ENCODE measurements at places on chromosomes 3 and 15.

GRCh38 chr3:137409584-137409983 lies 354.5 kb upstream of the SOX14 start:
- no peak for DNase-seq

- DNase-seq: no peak
These were observed 191.4 kb downstream of the LRTM1 start for GRCh38 chr3:54736459-54736858.

DNA sequence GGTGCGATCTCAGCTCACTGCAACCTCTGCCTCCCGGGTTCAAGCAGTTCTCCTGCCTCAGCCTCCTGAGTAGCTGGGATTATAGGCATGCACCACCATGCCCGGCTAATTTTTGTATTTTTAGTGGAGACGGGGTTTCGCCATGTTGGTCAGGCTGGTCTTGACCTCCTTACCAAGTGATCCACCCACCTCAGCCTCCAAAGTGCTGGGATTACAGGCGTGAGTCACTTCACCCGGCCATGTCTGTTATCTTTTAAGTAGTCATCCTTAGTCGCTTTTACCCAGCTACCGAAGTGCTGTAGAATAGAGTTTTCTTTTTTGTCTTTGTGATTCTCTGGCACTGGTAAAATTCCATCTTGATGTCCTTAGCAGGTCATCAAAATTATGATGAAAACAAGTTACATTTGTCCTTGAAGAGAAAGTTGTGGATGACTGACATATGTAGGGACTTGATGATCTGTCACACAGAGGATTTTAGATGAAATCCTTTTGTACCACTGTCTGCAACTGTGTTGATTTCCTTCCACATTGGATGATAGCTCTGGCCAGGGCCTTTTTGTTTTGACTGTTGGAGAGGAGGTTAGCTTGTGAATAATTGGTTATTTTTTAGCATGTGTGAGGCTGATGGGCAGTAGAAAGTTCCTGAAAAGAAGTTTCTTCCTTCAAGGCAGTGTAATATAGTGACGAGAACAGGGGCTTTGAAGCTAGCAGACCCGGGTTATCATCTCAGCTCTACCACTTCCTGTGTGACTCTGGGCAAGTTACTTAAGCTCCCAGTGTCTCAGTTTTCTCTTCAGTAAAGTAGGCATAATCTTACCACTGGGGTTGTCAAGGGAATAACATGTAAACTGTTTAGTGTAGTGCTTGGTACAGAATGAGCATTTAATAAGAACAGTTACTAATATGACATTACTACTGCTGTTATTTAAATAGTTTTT lies 18.8 kb downstream of the ATG7 start:
- DNase-seq: no peak

GRCh38 chr3:44996556-44996969 lies 20.5 kb downstream of the EXOSC7 start:
- no peak for DNase-seq

GRCh38 chr15:87492321-87492720 lies 764.2 kb downstream of the NTRK3 start:
- no peak for DNase-seq

DNA sequence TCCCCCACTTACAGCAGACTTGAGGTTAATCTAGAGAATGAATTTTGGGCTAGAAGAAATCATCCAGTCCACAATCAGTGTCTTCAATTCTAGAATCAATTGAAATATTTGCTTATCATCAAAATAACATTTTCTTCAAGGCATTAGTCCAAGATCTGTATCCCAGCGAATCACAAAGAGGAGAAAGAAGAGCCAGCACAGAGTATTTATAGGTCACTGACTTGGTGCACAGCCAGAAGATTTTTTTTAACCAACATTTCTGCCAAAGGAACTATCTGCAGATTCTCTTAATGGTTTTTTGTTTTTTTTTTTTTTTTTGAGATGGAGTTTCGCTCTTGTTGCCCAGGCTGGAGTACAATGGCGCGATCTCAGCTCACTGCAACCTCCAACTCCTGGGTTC lies 178.2 kb downstream of the TNIK start:
- DNase-seq: no peak

- no peak for DNase-seq
These were observed 42.1 kb downstream of the GOLGA6A start for GRCh38 chr15:74040109-74040850.

- DNase-seq: no peak
These were observed 78.5 kb upstream of the PRR20G start for GRCh38 chr3:127366383-127366782.

DNA sequence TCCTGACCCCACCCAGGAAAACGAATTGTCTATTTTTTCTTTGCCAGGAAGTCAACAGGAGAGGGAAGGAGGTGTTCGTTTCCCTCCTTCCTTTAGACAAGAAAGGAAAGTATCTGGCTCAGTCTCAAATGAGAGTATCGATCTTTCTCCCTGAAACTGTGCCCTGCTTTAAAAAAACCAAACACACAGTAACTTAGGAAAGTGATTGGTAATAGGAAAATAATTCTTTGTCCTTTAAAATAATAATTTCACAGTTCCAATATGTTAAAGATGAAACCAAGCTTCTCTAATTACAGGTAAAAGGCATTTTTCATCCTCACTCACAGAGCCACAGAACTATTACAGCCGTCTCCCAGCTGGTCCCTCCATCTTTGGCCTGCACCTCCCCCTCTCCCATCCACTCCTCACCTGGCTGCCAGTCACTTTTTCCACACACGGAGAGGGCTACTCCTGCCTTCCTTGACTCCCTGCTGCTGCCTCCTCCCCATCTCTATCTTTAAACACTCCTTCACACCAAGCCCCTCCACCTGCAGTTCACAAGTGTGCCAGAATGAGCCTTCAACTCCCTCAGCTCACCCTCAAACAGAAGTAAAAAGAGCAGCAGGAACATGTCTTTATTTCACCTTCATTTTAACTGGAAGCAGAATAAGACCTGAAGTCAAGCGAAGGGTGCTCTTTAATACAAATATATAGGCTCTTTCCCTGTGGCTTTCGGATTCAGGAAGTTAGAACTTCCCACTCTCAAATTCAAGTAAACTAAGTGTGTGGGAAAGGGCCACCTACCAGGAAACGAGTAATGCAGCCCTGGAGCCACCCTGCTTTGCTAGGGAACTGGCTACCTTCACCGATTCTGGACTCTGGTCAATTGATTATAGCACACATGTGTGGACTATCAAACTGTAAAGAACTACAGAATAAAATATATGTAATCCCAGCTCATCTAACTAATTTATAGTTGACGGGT lies 116.4 kb downstream of the SENP2 start:
- no peak for DNase-seq

GRCh38 chr15:62569460-62570404 lies 404.6 kb upstream of the C2CD4B start:
- DNase-seq: no peak

DNA sequence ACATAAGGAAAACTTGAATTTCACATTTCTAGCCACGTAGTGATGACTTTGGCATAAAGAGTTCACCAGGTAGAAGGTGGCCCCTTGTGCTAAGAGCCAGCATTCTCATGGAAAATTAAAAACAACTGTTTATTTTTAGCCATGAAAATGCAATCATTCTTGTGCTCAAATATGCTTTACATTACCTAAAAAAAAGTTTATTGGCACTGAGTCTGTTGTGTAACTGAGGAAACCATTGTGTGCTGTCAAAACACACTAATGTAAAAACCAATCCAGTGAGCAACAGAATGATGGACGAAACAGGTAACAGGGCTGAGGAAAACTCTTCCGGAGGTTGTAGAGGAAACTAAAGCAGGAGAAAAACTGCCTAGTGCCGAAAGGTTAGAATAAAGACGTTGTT lies 287.0 kb upstream of the TMC3 start:
- DNase-seq: no peak

GRCh38 chr3:113128386-113129015 lies 82.9 kb upstream of the BOC start:
- DNase-seq: no peak

DNA sequence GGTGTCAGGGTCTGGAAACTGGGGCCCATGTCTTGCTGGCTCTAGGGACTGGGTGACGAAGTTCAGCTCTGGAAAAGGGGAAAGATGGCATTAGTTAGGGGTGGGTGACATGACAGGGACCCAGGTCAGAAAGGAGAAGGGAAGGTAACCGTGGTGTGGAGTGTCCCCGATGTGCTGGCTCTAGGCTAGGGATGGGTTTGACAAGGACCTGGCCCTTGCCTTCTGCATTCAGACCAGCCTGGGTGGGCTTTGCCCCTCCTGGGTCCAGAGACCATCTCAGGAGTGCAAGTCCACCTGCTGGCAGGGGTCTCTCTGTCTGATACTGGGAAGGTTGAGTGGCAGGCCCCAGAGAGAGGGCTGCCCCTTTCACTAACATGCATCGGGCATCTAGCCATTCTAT lies 28.7 kb upstream of the ATP2B2 start:
- no peak for DNase-seq

- DNase-seq: no peak
These were observed 117.2 kb upstream of the MEIS2 start for GRCh38 chr15:37217567-37217966.

GRCh38 chr3:177835008-177835407 lies 637.7 kb upstream of the TBL1XR1 start:
- DNase-seq: no peak

- DNase-seq: peak; percentile 89
These were observed at the start of gene CPOX for GRCh38 chr3:98593046-98593936. Gene CPOX (minus strand): TSS chr3:98593611. CDS start chr3:98593504, 107 bp downstream.

- DNase-seq: no peak
These were observed 176.1 kb upstream of the ZPLD1 start for GRCh38 chr3:102258666-102259227.

GRCh38 chr3:122609798-122610559 lies 32.5 kb downstream of the PARP15 start:
- no peak for DNase-seq

DNA sequence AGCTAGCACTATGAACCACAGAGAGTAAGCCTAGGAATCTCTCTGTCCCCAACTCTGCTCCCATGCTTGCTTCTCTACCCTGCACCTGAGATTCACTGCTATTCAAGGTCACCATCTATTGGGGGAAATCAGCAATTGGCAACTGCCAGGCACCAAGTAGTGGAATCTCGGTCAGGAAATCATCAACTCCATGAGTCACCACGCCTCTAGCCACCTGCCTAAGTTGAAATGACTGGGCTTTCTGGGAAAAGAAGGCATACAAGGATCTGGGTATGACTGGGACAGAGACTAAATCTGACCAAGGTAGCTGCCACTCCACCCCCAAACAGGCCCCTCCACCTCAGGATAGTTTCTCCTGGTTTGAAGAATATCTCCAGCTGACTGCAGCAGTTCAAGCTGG lies 464.1 kb upstream of the CBLB start:
- DNase-seq: peak; percentile 7

GRCh38 chr15:83199288-83199687 lies 8.3 kb downstream of the HDGFL3 start:
- DNase-seq: no peak

GRCh38 chr15:80076321-80077318 lies 17.1 kb downstream of the ZFAND6 start:
- DNase-seq: no peak

DNA sequence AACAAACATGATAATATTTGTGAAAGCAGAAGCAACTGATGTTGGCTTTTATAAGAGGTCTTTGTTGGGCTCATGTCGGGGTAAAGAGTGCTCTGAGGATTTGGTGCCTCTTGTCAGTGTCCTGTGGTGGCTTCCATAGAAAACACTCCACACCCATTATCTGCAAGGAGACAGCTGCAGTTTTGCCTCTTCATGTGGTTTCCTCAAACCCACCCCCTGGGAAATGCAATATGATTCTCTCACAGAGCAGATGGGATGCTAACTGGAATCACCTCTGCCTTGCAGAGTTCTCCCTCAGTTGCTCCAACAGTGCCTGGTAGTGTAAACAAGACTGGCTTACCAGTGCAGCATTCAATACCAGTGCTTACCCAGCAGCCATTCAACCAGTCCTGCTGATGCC lies 771.4 kb upstream of the CFAP20DC start:
- DNase-seq: no peak

GRCh38 chr3:45551214-45552010 lies 43.1 kb upstream of the LIMD1 start:
- no peak for DNase-seq

DNA sequence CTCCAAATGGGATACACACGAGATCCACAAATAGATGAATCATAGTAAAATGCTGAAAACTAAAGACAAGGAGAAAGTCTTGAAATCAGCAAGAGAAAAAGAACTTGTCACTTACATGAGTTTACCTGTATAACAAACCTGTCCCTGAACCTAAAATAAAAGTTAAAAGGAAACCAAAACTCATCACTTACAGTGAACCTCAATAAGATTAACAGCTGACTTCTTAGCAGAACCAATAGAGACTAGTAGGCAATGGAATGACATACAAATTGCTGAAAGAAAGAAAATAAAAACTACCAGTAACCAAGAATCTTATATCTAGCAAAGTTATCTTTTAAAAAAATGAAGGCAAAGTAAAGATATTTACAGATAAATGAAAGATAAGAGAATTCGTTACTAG lies 27.4 kb downstream of the SEC22A start:
- no peak for DNase-seq

GRCh38 chr3:14177580-14178246 lies 688 bp downstream of the XPC start:
- no peak for DNase-seq

DNA sequence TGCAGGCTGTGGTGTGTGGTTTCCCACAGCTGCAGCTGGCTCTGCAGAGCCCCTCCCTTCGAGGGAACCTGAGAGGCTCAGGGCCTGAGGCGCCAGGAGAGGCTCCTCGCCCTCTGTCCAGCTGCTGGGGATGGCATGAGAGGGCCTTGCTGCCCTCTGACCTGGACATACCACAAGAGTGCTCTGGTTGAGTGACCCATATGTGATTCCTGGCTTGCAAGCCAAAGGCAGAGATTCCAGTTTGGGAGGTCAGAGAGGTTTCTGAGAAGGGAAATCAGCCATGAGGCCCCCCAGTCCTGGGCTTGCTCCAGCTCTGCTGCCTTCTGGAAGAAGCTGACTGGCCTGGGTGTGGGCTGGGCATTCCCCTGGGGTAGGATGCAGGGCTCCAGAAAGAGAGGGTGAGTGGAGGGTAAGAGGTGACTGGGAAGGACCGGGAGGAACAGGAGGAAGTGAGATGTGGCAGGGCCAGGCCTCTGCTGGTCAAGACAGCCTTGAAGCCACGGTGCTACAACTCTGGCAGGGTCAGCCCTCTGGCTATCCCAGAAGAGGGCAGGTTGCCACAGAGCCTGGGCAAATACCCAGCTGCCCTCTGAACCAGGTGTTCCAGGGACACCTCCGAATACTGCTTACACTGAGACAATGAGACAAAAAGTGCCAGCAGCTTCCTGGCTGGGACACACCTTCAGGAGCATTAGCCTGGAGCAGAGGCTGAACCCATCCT lies 16.0 kb upstream of the SRP14 start:
- DNase-seq: peak; percentile 29
